ENCODE measurements at places on chromosomes 1 and 21.

GRCh38 chr1:116228511-116228910, 117.3 kb downstream of the MAB21L3 start:
- no peak for DNase-seq

DNA sequence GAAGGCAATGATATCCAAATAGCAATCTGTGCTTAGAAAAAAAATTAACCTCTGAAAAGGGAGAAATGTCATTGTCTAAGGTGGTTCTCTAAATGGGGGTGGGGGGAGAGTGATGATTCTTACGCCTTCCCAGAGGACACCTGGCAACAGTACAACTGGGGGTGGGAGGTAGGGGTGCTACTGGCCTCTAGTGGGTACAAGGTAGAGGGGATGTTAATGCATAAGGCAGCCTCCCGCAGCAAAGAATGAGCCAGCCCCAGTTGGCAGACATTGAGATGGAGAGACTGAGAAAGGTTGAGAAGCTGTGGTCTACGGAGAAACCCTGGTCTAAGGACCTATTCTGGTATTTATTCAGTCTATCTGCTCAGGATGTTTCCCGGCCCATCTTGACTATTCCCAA, 472.2 kb upstream of the RUNX1 start:
- no peak for DNase-seq

GRCh38 chr1:162571696-162572095, 10.2 kb downstream of the UAP1 start:
- DNase-seq, result no peak

DNA sequence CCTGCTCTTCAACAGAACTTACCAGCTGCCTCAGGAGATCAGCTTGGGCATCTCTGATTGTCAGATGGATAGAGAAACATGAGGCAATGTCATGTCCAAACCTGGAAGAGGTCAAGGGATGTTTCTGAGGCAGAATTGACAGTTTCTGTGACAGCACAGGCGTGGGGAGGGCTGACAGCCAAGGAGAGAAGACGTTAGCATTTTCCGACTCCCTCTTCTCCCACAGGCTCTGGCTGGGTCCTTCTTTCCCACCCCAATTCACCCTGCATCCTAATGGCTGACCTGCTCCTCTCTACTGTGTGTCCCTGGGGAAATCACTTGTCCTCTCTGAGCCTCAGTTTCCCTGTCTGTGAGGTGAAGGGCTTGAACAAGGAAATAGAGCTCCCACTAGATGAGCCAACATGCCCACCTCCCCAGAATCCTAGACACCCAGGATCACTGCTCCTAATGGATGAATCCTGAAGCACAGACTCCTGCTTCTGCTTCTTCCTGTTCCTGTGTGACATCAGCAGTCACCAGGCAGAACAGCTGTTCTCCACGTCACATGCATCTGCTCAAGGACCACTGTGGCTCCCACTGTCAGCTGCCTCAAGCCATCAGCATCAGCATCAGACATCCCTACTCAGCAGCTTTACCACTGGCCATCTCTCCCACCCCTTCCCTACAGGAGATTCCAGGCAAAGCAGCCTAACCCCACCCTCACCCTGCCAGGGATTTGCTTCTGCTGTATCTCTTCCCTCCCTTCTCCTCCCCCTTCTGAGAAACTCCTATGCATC, 408.0 kb downstream of the MATN1 start:
- DNase-seq, result no peak

DNA sequence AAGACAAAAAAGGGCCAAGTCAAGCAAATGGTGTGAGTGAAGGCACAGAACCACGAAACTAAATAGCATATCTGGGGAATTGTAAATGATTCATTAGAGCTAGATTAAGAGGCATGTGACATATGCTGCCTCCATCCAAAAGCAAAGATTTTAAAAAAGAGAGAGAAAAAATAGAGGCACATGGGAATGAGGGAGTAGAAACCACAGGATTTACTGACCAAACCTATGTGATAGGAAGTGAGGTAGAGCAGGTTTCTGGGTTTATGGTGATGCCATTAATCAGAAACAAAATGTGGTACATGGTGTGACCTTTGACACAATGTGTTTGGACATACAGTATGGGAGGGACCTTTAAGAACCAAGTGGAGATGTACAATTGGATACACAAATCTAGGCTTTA, 13.6 kb downstream of the C1orf52 start:
- DNase-seq, result no peak

- no peak for DNase-seq
Observed at GRCh38 chr1:82947278-82947677, 1051.7 kb downstream of the TTLL7 start.

DNA sequence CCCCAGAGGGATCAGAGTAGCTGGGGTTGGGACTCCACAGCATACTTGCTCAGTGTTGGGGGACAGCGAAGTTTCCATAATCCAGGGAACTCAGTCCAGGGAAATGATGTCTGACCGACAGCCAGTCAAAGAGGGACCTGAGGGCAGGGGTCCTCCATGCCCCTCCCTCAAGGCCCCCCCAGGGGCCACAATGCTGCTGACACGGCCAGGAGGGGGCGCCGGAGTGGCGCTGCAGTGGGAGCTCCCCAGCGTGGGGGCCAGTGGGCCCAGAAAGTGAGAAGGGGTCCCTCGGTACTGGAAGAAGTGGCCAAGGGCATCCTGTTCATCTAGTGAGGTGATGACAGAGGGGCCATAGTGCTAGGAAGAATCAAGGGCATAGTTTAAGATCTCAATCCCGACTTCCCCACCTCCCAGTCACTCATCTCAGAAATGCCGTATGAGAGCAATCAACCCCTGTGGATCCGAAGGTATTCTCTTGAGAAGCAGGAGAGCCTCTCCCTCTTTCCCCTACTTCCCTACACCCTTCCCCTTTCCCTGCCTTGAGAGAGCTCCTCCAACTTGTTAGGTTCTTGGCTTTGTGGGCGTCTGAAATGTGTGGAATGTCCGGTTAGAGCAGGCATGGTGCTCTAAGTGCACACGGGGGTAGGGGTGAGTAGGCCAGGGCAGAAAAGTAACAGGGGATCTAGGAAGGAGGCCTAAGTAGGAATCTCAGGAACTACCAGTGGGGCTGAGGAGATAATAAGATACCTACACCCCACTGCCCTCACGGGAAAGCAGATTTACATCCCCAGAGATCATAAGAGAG, 4.1 kb downstream of the NUDT17 start:
- no peak for DNase-seq

GRCh38 chr1:56550138-56550858, 29.1 kb downstream of the PLPP3 start:
- no peak for DNase-seq

DNA sequence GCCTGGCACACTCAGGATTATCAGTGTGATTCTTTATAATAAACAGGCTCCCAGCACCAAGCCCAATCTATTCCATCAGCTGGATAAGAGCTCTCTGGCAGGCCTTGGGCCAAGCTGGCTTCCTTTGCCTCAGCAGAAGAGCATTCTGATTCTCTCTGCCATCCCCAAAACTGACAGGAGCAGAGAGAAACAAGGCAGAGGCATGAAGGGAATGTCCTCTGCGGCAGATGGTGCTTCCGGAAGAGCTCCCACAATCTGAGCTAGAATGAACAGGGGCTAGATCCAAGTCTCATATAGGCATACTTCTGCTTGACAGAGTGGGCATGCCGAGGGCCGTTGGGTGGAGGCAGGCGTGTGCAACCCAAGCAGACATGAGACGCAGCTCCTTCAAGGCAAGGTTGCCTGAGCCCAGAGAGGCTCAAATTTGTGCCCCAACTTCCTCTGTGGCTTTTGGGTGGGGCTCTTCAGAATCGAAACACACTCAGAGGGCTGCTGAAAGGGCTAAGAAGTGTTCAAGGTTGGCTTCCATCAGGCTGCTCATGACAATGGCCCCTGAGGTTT, 4.0 kb downstream of the CAPN2 start:
- no peak for DNase-seq

DNA sequence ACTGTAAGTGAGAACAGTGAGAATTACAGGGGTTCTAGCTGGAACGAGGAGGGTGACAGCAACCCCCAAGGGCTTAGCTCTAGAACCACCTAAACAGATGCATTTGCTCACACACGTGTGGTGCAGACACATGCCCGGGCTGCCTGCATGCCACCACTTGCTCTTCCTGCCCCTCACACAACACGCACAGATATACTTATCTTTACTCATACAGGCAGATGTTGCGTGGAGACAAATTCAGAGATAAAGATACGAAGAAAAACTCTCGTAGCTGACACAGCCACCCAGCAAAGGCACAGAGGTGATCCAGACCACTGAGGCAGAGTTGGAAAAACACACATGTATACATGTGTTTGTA, 13.5 kb downstream of the VANGL1 start:
- DNase-seq, result no peak

DNA sequence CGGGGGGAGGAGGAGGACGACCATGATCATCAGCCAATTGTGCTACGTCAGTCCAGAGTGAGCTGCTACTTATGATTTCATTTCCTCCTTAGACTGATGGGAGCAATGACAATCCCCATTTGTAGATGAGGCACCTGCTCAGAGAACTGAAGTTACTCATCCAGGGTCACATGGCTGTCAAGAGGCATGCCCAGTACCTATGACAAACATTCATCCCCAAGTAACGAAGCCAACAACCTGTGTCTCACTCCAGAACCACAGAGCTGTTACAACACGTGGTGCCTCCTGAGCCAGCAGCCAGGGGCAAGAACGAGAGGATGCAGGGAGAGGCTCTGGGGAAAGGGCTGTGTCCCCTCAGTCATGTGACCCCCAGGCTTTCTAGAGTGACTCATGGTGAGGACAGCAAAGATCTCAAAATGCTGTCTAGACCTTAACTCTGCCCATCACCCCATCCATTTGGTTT, 93.6 kb downstream of the SIM2 start:
- DNase-seq, result no peak

DNA sequence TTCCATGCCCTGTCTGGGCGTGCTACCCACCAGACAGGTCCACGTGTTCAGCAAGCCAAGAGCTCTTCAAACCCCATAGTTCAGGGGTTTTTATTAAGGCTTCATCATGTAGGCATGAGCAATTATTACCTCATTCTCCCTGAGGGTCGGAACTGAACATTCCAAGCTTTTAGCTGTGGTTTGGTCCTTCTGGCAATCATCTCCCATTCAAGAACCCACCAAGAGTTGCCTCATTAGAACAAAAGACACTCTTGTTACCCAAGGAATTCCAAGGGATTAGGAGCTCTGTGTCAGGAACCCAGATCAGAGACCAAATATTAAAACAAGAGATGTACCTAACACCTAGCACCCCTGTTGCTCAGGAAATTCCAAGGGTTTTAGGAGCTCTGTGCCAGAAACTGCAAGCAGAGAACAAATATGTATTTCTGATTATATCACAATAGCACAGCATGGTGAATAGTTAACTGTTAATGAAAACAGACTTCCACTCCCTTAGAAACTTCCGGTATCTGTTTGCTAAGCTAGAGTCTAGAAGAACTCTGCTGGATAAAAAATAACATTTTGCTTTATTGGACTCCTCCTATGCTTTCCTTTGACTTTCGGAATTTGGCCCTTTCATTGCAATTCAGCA, 201.2 kb upstream of the L1TD1 start:
- no peak for DNase-seq

DNA sequence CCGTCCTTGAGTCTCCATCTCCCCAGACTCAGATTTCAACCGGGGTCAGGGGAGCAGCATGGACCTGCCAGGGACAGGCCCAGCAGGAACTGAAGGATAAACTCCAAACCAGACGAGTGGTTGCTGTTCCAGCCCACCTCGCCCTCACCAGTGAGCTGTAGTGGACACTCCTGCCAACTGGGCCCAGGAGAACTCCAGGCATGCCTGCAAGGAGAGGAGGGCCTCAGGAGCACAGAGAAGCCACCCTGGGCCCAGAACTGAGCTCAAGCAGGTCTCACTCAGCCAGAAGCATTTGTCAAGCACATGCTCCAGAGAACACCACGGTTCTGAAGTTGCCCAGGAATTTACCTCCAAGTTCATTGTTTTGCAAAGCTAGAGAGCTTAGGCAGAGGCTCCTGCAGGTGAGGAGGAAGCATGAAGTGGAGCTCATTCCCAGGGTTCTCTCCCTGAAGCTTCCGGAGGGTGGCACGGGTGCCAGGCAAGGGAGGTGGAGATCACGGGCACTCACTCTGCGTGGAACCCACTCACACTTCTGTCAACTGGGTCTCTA, 61.0 kb downstream of the MATN1 start:
- no peak for DNase-seq

GRCh38 chr21:29155118-29155932, 24.9 kb downstream of the MAP3K7CL start:
- no peak for DNase-seq

- no peak for DNase-seq
Observed at GRCh38 chr1:197170538-197170937, 24.1 kb upstream of the ASPM start.

- no peak for DNase-seq
Observed at GRCh38 chr1:240091614-240092300, at the start of gene FMN2. Gene FMN2 (plus strand): TSS chr1:240091883. CDS start chr1:240092110, 227 bp downstream.
